ENCODE measurements at places on chromosomes 16 and 17.

- no peak for DNase-seq
Observed at GRCh38 chr17:40192961-40193360, 15.7 kb downstream of the RAPGEFL1 start.

- DNase-seq, result peak; percentile 77
Observed at GRCh38 chr17:6435968-6436367, 1.0 kb upstream of the AIPL1 start.

GRCh38 chr17:15261258-15261801 is 3.8 kb downstream of the PMP22 start:
- peak; percentile 69 for DNase-seq

- DNase-seq, result no peak
Observed at GRCh38 chr17:31490671-31491375, 99.3 kb downstream of the RAB11FIP4 start.

GRCh38 chr17:48760411-48760810 is 31.9 kb upstream of the HOXB13 start:
- peak; percentile 38 for DNase-seq

GRCh38 chr16:531494-532125 is 4.1 kb downstream of the CAPN15 start:
- no peak for DNase-seq

GRCh38 chr17:39225959-39226683 is 376 bp upstream of the STAC2 start:
- peak; percentile 74 for DNase-seq

DNA sequence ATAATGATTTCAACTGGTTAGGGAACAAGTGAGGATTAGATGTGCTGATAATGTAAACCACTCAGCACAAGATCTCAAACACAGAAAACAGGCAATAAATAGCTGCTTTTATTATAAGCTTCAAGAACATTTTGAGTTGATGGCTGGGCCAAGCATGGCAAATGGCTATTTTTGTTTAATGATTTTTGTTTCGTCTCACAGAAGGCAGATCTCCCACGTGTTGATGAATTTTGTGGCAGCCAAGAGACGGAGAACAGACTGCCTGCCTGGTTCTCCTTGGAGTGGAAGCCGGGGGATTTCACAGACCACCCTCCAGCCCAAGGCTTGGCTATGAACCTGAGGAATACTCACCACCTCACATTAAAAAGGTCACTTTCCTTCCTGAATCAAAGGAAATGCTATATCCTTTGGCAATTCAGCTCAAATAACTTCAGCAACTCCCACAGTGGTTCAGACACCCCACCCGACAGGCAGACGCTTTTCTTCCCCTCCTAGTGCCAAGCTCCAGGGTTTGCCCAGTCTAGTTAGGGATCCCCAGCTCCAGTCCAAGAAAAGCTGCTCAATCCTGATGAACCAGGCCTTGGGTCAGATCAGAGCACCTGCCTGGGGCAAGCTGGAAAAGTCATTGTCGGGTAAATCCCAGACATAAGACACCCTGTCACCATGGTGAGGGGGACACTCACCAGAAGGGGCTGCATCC is 593.5 kb downstream of the TOX3 start:
- no peak for DNase-seq

DNA sequence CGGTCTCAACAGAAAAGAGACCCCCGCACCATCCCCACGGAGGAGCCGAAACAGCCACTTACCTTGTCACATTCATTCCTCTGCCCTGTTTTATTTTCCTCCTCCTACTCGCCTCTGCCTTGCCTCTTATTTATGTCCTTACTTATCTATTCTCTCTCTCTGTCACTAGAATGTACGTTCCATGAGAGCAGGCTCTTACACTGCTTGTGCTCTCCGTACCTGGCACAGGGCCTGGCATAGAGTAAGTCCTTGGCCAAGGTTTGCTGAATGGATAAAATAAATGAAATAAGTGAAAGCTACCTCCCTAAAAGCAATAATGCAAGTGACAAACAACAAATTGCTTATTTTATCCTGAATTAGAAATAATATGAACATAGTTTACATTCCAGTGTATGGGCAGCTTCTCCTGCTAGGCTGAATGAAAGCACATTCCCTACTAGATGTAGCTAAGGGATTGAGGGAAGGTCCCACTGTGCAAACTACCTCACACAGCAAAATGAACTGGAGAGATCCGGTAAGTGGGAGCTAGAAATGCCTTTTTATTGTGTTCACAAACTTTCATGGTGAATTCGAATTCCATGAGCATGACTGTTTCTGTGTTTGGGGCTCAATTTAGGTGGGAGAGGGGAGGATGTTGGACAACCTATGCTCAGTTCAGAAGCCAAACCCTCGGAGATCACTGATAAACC is 173.1 kb downstream of the PARN start:
- no peak for DNase-seq

- DNase-seq, result no peak
Observed at GRCh38 chr17:69898601-69899000, 176.4 kb upstream of the KCNJ16 start.

GRCh38 chr17:54860617-54861470 is 39.8 kb upstream of the TOM1L1 start:
- no peak for DNase-seq

DNA sequence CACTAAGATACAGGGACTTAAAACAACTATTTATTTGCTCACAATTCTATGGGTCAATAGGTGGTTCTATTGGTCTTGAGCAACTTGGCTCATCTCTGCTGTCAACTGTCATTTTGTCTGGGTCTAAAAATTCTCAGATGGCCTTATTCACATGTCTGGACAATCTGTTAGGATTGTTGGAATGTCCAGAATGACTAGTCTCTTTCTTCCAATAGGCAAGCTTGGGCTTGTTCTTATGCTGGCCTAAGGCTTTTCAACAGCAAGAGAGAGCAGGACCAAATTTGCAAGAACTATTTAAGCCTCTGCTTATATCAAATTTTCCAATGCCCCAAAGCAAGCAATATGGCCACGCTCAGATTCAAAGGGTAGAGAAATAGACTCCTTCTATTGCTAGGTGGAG is 240.9 kb downstream of the KIF2B start:
- DNase-seq, result no peak

GRCh38 chr16:78259873-78260272 is 160.4 kb downstream of the WWOX start:
- no peak for DNase-seq

GRCh38 chr17:68821860-68822696 is 133.1 kb downstream of the ABCA8 start:
- DNase-seq, result no peak

GRCh38 chr17:42317266-42317845 is 29.1 kb downstream of the STAT5A start:
- no peak for DNase-seq

- no peak for DNase-seq
Observed at GRCh38 chr17:49480836-49481615, 14.1 kb upstream of the NGFR start.

GRCh38 chr16:65655802-65656201 is 533.9 kb upstream of the CDH11 start:
- DNase-seq, result no peak

- no peak for DNase-seq
Observed at GRCh38 chr16:85798901-85799496, 345 bp downstream of the EMC8 start.

- DNase-seq, result no peak
Observed at GRCh38 chr16:88560714-88561484, 9.3 kb upstream of the ZC3H18 start.

DNA sequence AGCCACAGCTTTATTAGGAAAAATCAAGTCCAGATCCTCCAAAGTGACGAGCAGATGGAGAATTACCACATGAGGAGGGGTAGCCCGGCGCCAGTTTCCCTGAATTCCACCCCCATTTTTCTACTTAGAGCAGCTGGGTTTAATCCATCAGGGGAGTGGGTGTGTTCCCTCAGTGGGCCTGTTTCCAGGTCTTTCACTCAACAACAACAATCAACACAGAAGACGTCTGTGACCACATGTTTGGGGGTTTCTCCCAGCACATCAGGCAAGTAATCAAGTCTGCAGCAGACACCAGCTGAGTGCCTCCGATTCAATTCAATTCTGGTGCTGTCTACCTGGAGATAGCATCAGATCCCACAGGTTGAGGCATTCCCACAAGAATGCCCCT is 6.8 kb downstream of the SLC6A2 start:
- peak; percentile 12 for DNase-seq

DNA sequence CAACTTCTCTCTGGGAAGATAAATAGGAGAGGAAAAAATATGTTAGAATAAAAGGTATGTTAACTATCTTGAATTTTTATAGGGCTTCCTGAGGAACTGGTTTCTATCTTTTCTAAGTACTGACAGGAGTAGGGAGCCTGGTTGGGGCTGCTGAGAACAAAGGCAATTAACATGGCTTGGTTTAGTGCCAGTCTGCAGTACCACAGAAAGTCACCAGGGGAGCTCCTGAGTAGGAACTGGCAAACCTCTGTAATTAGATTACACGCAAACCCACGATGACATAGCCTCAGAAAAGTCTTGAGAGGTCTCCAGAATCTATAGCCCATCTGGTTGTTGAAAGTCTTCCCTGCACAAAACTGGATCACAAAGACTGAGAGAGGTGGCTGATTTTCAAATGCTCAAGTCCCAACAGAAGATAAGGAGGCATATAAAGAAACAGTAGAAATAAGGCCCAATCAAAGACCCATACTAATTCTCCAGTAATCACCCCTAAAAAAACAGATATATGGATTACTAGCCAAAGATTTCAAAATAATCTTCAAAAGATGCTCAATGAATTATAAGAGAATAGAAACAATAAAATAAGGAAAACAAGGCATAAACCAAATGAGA is 11.7 kb upstream of the CNTNAP4 start:
- no peak for DNase-seq

DNA sequence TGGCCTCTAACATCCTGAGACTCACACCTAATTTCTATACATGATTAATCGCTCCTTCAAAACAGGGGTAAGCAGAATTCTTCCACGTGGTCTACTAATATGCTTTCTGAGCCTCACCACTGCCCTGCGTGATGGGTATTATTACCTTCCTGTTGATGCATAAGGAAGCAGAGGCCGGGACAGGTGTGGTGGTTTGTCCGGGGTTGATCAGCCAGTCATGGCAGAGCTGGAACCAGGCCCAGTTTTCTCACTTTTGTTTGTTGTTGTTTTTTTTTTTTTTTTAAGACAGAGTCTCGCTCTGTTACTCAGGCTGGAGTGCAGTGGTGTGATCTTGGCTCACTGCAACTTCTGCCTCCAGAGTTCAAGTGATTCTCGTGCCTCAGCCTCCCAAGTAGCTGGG is 31.2 kb downstream of the RNF135 start:
- no peak for DNase-seq

GRCh38 chr16:64892835-64893785 is 228.8 kb downstream of the CDH11 start:
- no peak for DNase-seq

DNA sequence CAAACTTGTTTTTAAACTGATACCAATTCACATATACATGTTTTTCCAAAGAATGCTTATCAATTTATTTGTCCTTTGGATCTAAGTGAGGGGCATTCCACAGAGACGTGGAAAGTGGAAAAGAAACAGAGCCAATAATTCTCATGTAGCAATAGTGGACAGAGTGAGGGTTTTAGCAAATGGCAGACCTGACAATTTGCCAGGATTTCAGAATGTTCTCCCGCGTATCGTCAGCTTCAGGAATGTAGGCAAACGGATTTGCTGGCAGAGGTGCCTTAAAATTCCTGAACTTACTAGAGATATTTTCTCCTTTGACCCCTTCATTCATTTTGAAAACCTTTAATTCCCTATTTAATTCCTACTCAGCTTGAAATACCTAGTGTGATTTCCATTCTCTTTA is 193.4 kb upstream of the CPHXL start:
- no peak for DNase-seq

- DNase-seq, result peak; percentile 66
Observed at GRCh38 chr17:35774499-35774898, 13.8 kb downstream of the C17orf50 start.

DNA sequence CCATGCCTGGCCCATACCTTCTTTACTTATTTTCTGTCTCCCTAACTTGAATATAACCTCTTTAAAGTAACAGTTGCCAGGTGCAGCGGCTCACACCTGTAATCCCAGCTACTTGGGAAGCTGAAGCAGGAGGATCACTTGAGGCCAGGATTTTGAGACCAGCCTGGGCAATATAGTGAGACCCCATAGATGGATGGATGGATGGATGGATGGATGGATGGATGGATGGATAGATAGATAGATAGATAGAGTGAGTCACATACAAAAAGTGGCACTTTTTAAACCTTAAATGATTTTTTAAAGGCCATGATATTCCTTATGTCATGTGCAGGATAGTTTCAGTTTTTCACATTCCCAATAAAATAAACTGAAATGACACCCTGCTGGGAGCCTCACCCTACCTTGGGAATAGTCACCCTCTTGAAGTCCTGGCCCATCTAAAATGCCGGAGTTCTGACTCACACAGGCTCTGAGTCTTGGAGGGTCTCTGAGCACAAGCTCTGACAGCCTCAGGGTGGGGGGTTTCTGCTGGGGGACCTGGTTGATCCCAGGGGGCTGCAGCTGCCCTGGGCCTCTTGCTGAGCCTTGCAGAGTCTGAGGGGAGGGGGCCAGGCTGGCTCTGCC is 26.2 kb downstream of the CPNE2 start:
- DNase-seq, result no peak

DNA sequence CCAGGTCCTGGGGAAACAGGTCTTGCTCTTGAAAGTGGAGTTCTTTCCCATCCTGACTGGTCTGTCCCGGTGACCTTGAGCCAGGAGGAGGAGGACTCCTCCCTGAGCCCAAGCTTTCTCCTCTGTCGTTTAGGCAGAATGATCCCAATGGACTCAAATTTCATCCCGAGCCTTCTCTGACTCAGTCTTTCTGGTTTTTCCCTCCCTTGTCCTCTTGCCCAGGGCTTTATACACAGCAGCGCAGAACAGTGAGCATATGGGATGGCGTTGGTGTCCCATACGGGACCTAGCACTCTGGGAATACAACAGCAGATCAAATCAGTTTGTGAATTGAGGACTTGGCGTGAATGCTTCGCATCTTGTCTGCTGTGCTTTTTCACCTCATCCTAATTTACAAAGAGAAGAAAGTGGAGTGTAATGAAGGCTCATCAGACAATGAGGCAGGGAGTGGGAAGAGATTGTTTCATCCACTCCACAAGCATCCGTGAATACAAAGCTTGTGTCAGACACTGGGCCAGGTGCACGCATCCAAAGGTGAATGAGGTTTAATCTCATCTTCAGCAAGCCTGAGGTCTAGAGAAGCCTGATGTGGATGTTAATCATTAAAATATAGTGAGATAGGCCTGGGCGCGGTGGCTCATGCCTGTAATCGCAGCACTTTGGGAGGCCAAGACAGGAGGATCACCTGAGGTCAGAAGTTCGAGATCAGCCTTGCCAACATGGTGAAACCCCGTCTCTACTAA is 1.1 kb upstream of the XYLT1 start:
- DNase-seq, result no peak
